ENCODE measurements at places on chromosomes 16 and 17.
A peak's percentile ranks its signal among the peaks of the same experiment; 100 is the strongest.

- DNase-seq: no peak
Observed at GRCh38 chr16:15576960-15577958, 65.7 kb downstream of the MARF1 start.

DNA sequence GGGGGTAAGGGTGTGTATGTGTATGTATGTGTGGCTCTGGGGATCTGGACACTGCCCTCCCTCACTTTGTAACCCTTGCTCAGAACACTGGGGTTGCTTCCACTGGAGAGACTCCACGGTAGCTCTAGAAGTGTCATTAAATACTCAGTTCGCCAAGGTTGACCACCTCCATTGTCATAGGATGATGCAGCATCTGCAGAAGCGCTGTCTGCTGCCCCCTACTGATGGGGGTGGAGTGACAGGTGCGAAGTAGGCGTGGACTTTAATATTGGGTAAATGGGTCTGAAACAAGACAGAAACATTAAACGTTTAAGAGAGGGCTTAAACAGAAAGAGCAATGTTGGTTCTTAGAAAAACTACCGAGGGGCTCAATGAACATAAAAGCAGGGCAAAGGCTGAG lies 35.5 kb upstream of the STAC2 start:
- DNase-seq: peak; percentile 19

- no peak for DNase-seq
Observed at GRCh38 chr17:4744999-4745969, 5.6 kb upstream of the CXCL16 start.

- no peak for DNase-seq
Observed at GRCh38 chr17:45828171-45828570, 16.5 kb upstream of the SPPL2C start.

DNA sequence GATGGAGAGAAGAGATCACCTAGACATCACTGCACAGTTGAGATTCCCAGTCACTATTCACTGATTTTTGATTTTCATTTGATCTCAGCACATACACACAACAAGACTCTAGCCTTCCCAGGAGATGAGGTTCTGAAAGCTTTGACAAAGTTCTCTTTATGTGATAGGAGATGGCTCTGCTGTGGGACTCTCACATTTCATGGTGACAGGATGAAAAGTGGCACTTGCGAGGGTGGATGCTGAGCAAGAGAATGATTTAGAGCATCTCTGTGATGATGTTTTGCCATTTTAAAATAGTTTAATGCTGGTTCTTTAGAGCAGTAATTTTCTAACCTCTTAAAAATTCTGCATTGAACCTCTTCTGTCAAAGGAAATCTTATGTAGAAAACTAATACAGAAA lies 113.3 kb upstream of the CA10 start:
- no peak for DNase-seq

DNA sequence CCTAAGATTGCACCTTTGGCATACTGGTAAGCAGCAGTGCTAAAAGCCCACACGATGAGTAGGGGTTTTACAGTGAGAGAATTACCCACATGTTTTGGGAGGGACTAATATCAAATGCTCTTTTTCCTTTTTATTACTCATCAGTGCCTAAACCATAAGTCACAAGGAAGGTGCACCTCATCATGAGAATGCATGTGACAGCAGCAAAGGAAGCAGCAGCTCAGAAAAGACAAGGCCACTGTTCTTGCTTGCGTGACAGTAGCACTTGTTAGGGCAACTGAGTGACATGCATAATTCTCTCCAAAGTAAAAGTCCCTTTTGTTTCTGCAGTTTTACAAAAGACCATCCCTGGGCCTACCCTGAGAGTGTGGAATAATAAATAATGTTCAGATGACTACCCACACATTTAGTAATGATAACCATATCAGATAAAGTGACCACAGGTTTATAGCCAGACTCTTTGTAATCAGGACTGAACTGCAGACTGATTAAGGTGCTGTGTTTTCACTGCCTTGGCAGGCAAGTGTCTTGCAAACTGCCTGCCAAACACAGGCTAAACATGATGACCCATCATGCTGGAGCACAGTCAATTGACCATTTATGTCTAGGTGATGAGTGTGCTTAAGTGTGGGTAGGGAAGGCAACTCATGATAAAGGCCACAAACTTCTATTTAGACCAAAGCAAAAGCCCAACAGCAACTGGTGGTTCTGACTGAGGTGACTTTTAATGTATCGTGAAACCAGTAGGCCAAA lies 1751.4 kb downstream of the TP53TG3F start:
- DNase-seq: no peak

DNA sequence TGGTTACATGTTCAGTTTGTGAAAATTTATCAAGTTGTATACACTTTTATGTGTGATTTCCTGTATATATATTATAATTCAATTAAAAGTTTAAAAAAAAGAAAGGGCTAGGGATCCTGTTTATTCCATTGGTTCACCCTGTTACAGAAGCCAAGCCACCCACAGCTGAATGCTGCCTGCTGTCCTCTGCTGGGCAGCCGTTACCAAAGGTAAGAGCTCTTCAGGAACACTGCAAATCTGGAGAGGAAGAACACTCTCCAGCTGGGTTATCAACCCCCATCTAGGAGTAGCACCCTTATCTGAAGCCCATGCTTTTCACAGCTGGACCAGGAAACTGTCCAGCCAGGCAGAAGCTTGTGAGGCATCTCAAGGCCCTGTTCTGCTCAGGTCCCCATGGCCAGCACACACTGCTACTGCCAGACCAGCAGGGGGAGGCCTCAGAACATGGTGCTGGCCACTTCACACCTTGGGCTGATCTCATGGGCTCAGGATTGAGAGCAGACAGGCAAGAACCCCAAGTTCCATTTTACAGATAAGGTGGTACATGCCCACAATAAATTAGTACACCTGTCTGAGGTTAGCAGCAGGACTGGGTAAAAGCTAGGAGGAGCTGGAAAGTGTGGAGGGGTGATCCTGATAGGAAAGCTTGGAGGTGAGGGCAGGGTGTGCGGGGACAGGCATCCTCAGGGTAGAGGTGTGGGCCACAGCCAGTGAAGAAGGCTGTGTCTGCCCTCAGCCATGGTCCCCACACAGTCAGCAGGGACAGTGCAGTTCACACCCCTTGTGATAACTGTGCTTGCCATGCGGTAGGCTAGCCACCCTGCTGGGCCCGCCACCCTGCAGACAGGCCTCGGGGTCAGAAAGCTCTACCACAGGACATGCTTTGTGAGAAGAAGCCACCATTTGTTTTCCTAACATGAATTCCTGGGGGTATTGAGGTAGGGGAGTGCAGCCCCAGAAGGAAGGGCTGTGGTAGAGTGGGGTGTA lies 54.3 kb upstream of the SREBF1 start:
- peak; percentile 15 for DNase-seq

GRCh38 chr16:49828533-49829267 lies 27.2 kb downstream of the ZNF423 start:
- DNase-seq: no peak

All from stimulated activated CD4-positive, alpha-beta T cell treated with anti-CD3 and anti-CD28 coated beads, TNF-alpha, amount 100 ng/mL, for 48 hours (primary cell).